A549 (cell line): ENCODE measurements at places on chromosomes 5 and 9.

DNA sequence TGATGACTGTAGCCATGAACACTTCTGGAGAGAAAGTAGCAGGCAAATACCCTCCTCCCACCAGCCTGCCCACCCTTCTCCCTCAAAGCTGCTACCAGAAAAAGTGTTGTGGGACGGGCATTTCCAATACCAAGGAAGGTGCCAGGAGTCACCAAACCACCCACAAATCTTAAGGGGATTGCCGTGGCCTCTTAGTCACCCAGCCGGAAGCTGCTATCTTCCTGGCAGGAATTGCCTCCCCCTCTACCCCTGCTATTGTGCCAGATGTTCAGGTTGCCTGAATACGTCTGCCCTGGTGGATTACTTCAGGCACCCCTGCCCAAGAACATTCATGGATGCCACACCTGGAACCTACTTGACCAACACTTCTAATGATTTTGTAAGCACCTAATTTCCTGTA lies 156.1 kb downstream of the TTC39B start:
- no peak for DNase-seq

- DNase-seq, result no peak
Observed at GRCh38 chr9:108300306-108301287, 555.2 kb downstream of the ACTL7B start.

DNA sequence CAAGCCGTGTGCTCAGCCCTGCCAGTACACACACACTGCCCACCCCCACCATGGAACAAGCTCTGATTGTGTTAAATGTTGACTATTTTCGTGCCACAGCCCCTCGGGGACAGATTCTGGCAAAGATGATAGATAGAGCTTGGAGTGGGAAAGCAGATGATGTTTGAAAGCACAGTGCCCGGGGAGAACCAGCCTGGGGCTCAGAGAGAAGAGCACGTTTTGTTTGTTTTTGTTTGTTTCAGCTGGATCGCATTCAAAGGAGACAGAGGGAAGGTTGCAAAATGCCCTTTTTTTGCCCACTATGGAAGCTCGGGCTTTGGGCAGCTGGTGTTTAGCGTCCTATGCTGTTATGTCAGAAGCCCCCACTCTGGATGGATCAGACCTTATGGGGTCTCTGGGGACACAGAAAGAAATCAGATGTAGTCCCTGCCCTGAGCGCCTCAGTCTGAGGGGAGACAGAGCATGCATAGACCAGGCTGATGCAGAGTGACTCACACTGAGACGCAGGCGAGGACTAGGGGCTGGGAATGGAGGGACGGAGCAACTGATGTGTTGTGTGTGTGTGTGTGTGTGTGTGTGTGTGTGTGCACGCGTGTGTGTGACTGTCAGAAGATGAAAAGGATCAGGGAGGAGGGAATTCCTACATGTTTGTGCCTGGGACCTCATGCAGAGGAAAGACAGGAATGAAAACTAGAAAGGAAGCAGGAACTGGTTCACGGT lies 229.7 kb downstream of the MELK start:
- DNase-seq, result no peak

DNA sequence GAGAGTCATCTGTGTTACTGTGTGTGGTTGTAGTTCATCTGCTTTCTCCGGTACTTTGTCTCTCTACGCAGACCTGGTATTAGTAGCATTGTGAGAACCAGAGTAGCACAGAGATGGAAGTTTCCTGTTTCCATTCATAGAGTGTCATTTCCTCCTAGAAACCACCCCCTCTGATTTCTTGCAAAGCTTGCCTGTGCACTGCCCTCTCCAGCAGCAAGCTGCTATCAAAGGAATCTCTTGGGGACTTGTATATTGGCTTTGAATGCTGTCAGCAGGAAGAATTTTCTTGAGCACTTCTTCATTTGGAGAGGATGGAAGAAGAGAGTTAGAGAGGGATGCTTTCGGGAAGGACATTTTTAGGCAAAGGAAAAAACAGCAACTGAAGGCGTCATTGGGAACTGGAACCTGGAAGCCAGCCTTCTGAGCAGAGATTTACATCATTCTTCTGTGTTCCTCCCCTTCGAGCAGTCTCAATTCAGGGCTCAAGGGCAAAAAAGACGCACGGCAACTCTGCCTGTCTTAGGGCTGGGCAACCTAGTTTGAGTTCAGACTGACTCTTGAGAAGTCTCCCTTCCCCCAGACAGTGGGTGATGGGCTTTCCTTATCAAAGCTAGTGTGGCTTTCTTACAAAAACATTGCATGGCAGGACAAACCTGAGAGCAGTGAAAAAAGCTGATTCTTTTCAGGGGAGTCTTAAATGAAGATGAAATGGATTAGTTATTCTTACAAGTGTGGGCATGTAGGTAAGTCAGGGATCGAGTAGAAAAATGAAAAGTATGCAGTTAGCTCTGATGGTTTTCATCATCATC lies 226.3 kb downstream of the AOPEP start:
- no peak for DNase-seq

- DNase-seq, result no peak
Observed at GRCh38 chr9:114972510-114973136, 42.2 kb upstream of the TNFSF8 start.

DNA sequence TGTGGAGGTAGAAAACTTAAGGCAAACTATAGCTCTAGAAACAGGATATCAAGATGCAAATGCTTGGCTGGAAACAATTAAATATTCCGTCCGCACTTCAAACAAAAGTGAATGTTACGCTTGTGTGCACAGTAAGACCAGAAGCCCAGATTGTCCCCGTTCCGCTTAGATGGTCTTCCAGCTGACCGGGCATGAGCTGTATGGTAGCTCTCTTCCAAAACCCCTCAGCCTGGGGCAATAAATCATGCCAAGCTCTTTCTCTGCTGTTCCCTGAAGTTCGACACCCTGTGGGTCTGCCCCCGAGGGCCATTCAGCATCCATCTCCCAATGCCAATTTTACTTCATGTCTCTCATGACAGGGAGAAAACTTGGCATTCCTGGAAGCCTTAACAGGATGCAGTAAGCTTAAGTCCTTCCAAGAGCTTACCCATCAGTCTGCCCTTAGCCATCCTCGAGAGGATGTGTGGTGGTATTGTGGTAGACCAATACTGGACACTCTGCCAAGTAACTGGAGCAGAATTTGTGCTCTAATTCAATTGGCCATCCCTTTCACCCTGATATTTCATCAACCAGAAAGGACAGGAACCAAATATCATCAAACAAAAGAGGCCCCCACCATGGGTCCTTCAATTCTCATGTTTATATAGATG lies 70.7 kb upstream of the RANBP6 start:
- DNase-seq, result no peak

GRCh38 chr5:116492016-116492623 lies 82.5 kb downstream of the SEMA6A start:
- DNase-seq, result no peak
